ENCODE measurements at places on chromosomes 2 and 18.

DNA sequence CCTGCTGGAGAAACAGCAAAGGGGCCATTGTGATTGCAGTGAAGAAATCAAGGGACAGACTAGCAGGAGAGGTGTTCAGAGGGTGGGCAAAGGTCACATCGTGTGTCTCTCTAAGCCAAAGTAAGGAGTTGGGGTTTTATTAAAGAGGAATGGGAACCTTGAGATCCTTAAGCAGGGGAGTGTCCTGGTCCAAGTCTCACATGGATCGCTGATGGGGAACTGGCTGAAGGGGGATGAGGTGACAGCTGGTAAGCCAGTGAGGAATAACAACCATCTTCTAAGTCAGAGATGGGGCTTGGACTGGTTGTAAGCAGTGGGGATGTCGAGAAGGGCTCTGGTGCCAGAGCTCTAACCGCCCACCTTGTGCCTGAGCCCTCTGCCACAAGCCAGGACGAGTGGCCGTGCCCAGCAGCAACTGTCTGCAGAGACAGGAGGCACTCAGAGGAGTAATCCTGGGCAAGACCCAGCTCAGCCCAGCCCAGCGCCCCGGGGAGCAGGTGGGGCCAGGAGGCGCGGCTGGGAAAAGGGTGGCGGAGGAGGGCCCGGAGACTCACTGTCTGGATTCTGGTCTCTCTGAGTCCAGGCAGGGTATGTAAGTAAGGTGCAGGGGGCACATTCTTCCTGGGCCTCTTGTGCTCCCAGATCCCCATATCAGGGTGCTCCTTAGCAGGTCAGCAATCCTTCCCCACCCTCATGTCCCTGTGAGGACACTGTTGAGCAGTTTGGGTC is 13.7 kb downstream of the WNT10A start:
- DNase-seq, result no peak

DNA sequence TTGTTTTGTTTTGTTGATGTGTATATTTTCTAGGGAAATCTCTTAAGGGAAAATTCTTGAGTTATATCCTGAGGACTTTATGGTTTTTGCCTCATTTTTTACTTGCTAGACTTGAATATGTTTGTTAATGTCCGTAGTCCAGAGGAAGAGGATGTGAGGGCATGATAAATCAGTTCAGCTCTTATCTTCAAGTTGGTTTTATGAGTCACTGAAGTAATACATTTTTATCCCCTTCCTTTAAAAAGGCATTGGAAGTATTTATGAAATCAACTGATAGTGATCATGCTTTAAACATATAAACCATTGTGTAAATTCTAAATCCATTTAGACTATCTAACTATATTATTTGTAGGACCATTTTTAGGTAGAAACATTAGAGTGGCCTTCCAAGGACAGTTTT is 43.9 kb upstream of the CYBRD1 start:
- peak; percentile 2 for DNase-seq

DNA sequence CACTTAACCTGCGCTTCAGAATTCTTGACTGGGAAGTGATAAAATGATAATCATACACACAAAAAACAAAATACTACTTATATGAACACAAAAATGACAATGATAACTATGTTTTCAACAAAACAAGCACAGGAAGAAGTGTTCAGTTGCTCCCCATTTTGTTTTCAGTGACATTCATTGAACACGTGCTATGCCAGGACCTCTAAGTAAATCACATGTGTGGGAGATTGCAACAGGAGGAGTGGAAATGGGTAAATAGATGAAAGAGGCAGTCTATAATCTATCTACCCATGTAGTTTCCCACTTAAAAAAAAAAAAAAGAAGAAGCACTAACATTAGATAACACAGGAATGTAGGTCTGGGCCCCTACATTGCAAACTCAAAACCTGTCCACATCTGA is 183.5 kb upstream of the HNRNPA3 start:
- DNase-seq, result no peak

DNA sequence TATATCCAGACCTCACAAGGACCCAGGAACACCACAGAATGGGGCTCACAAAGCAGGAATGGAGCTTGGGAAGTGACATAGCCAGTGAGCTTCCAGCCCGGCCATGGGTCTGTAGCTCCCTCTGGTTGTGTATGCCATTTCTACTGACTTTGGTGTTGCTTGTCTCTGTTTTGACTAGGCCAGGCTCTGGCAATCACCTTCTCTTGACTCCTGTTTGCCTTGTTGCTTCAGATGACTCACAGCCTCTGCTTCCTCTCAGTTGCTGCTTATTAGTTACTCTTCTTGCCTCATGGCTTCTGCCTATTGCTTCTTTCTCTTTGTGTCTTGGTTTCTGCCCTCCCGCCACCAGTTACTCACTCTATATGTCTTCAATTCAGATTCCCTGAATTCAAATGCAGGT is 15.8 kb upstream of the IER3IP1 start:
- peak; percentile 73 for DNase-seq

- peak; percentile 6 for DNase-seq
These were observed 86.4 kb downstream of the GCA start for GRCh38 chr2:162430323-162430722.

DNA sequence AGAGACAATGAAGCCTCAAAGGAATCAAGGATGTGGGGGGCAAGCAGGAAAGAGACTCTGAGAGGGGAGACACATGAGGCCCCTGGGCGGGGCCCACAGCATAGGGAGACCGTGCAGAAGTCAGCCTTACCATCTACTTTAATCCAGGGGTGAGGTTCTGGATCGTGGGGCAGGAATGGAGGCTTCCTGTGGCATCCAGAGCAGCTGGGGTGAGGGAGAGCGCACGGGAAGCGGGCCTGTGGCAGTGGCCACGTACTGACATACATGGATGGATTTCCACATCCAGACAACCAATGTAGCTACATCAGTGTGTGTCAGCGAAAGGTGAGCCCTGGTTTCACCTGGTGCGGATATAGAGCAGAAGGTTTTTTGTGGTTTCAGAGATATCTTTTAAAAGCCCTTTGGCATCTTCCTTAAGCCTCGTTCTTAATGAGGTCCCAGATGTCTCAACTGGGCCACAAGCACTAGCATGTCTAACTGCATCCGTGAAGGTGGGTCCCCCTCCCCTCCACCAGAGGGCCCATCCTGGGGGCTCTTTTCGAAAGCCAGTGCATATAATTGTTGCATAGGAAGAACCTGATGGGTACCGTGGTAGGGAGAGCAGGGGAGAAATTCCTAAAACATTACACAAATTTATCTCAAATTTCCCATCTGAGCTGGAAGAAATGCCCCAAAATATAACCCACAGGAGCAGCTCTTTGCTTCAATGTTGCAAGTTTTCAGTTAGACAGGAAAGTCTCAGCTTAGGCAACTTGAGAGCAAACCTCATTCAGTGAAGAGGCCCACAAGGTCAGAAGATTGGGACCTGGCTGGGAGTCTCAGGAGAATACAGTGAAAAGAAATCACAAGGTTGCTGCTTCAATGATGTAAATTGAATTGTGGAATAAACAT is 90.9 kb downstream of the SP3 start:
- DNase-seq, result no peak

- DNase-seq, result no peak
These were observed 85.9 kb downstream of the FEZ2 start for GRCh38 chr2:36511858-36512603.

- DNase-seq, result no peak
These were observed 463.3 kb downstream of the STK39 start for GRCh38 chr2:167784084-167784425.

DNA sequence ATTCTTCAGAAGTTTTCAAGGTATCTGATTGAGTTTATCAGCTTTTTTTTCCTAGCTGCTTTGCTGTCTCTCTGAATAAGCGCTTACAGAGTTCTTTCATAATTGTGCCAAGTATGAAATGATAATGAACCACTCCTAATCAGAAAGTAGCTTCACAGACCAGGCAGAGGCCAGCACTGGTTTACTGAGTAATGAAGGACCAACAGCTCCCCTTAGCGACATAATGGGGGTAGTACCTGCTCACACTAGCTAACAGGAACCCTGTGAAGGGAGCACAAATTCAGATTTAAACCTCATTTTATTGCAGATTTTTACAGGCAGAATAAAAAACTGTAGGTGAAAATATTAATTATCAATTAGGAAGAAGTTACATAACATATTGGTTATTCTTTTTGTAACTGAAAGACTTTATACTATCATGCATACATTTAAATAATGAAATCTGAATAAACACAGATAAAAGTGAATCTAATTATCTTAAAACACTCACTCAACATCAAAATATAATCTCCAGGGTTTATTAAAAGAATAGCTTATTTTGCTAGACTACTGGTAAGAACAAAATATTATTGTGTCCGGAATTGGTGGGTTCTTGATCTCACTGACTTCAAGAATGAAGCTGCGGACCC is 53.7 kb upstream of the LRRC30 start:
- DNase-seq, result peak; percentile 76

GRCh38 chr18:37393221-37393827 is 172.3 kb downstream of the CELF4 start:
- DNase-seq, result no peak

GRCh38 chr2:109260116-109260855 is 131.3 kb downstream of the SH3RF3 start:
- DNase-seq, result no peak

DNA sequence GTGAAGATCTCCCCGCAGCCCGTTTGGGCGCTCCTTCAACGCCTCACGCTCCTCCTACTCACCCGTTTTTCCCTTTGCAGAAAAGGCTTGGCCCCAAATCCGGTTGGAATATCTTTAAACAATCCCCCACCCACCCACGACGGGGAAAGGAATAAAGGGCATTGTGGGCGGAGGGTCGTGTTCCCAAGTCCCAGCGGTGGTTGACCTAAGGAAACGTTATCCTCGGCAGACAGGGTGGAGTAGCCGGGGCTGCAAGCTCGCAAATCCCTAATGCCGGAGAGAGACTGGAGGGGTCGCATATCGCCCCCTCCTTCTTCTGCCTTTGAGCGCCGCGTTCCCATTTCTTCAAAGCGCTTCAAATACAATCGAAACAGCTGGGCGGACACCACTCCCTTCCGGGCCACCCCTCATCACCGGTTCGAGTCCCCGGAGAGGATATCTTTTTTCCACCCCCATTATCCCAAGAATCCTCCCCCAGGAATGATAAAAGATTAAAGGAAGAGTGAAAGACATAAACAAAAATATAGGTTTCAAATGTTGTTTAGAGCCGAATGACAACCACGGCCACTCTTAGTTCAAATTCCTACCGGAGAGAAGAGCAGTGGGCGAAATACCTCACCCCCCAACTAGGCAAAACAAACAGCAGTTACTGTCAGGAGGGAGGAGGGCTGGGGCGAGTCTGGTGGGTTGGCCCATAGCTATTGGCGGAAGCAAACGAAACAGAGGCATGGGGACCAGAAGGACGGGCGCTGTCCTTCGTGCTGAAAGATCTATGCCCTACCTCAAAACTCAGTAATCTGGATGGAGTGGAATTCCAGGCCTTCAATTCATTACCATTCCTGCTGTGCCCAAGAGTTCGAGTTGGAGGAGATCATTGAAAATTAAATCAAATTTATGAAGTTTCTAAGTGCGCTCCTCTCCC is 2.8 kb upstream of the GAD1 start:
- peak; percentile 60 for DNase-seq

DNA sequence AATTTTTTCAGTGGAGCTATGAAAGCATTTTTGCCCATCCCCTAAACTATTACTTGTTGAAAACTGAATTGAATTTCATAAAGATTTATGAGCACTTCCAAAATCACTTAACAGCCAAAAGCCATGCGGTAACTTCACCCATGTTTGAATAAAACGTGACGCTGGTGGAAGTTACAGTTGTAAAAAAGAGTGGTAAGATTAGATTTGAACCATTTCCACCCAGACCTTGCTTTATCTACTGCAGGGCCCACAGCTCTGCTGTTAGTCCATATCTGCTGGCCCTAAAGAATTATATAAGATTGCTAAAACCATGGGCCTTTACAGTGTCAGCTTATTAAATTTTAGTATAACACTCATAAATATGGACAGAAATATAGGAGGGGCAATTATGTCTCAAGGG is 15.5 kb upstream of the ITGA4 start:
- no peak for DNase-seq

GRCh38 chr2:120149406-120149805 is 73.8 kb downstream of the TMEM185B start:
- no peak for DNase-seq

DNA sequence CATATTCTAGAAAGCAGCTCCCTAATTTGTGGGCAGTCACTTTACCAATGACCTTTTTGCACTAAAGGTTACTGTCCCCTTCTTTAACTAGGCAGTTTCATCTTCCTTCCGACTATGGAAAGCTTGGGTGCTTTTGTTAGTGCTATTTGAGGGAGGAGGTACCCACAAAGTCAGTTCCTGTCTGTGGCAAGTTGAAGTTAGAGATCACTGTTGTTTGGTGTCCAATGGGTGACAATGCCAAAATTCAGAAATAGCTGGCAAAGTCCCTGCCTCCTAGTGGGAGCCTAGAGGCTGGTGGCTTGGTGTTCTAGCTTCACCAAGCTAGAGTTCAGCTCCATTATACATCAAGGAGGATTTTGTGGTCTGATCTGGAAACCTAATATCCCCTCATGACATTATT is 87.1 kb upstream of the PNPT1 start:
- no peak for DNase-seq

DNA sequence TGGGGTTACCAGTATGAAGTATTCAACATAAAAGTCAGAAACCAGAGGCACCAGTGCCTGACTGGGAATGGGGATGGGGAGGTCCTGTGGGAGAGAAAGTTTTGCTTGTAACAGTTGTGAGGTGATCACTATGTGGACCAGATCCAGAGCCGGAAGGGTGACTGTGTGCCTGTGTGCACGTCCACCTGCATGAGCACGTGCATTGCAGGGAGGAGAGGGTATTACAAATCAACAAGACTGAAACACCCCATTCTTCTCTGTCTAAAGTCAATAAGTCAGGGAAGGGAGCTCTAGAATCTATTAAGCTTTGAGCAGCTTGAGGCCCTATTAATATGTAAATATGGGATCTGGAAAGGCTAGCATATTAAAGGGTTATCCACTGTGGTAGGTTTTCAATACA is 241.0 kb upstream of the ACVR2A start:
- no peak for DNase-seq

DNA sequence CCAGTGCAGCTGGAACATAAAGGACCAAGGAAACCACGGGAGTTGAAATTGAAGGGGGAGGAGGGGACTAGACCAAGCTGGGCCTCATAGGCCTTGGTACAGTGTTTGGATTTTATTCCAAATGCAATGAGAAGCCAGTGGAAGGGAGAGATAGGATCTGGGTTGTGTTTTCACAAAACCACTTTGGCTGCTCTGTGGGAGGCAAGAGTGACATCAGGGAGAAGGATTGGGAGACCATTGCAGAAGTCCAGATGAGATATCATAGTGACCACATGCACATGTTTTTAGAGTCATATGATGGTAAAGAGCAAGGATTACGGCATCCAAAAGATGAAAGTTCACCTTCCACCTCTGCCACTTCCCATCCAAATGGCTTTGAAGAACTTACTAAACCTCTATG is 210.2 kb downstream of the PAX3 start:
- DNase-seq, result no peak

- no peak for DNase-seq
These were observed 137.6 kb downstream of the COPS8 start for GRCh38 chr2:237223201-237223861.

DNA sequence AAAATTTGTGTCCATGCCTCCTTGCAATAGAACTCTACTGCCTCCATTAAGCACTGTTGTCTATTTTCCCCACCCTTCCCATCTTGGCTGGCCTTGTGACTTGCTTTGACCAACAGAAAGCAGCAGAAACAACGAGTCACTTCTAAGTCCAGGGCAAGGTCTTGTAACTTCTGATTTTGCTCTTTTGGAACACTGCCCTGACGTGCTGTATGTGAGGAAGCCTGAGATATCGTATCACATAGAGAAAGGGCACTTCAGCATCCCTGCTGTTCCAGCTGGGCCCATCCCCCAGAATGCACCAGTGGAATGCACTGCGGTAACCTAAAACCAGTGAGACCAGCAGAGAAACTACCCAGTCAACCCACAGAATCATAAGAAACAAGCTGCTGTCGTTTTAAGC is 28.1 kb downstream of the NCKAP1 start:
- peak; percentile 32 for DNase-seq

GRCh38 chr2:173286153-173286809 is 68.4 kb upstream of the CDCA7 start:
- no peak for DNase-seq
